ENCODE measurements at places on chromosomes 2 and 18. TPM values are rescaled to one million over a fixed set of nuclear protein-coding genes. Genes with fewer than 3 reads are reported as not detected.

- peak; percentile 88 for DNase-seq
Measured at GRCh38 chr2:28393114-28393836, 617 bp downstream of the FOSL2 start.

DNA sequence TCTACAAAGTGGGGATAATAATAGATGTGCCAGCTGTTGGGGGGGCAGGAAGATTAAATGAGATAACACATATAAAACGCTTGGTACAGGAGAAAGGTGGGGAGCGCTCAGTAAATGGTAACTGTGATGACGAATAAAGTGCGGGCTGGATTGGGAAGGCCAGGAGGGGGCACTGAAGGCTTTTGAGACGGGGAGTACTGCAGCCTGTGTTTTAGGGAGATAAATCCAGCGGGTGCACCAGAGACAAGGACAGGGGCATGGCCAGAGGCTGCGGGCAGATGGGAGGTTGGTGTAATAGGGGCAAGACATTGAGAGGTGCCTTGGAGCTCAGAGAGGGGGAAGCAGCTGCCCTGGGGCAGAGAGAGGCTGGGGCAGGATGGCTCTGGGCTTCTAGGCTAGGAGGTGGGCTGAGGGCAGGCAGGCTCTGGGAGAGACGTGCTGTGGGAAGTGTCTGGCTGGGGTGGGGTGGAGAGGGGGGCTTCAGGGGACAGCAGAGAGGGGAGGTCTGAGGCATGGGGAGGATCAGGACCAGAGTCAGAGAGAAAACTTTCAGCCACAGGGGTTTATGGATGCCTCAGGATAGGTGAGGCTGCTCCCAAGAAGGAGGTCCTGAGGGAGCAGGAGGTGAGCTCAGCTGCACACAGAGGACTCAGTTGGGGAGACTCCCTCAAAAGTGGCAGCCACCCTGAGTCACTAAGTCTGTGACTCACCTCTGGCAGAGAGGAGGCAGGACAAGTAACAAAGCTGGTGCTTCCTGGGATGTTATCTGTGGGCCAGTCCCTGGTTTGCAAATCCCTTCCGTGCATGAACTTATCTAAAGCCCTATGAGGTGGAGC is 18.8 kb downstream of the TEX44 start:
- peak; percentile 96 for DNase-seq

- DNase-seq, result no peak
Measured at GRCh38 chr2:230783101-230783500, 70.5 kb downstream of the CAB39 start.

DNA sequence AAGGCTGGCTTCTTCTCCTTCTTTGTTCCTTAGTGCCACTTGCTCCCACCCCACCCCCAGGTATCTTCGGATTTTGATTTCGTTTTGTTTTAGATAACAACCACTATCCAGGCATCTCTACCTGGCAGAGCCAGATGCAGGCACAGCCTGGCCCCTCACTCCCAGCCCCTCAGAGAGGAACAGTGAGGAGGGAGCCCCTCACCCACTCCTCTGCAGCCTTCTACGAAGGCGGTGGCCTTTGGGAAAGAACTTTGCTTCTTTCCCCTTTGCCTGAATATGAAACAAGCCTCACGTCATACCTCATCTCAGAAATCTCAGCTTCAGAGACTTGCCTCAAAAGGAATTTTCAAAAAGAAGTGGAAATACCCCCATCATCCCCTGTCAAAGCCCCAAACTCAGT is 6.3 kb upstream of the CYP26B1 start:
- DNase-seq, result no peak

DNA sequence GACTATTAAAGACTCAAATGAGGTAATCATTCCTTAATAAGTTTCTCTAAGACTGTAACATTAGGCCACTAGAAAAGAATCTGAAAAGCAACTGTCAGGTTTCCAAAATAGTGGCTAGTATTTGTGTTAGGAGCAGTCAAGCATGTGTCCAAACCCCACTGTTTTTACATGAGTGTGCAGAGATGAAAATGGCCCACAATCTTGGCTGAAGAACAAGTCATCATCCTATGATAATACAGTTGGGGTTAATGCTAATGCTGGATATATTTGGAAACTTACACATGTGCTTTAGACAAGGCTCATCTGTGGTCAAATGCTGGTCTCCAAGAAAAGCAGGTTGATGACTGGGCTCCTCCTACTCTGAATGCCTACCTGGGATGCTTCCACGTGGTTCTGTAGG is 73.6 kb downstream of the MAIP1 start:
- no peak for DNase-seq

DNA sequence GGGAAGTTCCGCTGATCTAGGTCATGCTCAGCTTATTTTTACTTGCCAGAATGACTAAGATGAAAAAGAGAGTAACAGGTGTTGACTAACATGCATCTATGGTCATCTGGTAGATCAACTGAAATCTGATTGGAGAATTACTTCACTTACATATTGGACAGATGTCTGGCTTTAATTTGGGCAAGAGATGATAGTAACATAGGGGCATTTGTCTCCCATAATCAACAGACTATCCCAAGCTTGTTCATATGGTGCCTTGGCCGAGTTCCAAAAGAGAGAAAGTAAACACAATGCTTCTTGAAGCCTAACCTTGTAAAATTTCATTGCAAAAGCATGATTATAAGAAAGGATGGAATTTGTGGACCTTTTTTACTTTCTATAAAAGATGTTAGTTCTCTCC is 503.7 kb downstream of the ADCYAP1 start:
- no peak for DNase-seq

The MGAT4A gene
- not detected for polyA plus RNA-seq

The ELOA2 gene
- not detected for polyA plus RNA-seq

All from GM23248 (cell line).